ENCODE measurements at places on chromosomes 1 and 21.

- no peak for DNase-seq
These were observed 684 bp upstream of the MRPL20 start for GRCh38 chr1:1407636-1408318.

DNA sequence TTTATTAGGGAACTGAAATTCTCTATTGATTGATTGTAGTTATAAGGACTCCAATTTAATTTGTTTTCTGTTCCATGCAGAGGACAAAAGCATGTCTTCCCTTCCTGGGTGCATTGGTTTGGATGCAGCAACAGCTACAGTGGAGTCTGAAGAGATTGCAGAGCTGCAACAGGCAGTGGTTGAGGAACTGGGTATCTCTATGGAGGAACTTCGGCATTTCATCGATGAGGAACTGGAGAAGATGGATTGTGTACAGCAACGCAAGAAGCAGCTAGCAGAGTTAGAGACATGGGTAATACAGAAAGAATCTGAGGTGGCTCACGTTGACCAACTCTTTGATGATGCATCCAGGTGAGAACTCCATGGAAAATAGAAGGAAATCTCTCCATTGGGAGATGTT, 1.5 kb downstream of the SETDB1 start:
- DNase-seq, result no peak

DNA sequence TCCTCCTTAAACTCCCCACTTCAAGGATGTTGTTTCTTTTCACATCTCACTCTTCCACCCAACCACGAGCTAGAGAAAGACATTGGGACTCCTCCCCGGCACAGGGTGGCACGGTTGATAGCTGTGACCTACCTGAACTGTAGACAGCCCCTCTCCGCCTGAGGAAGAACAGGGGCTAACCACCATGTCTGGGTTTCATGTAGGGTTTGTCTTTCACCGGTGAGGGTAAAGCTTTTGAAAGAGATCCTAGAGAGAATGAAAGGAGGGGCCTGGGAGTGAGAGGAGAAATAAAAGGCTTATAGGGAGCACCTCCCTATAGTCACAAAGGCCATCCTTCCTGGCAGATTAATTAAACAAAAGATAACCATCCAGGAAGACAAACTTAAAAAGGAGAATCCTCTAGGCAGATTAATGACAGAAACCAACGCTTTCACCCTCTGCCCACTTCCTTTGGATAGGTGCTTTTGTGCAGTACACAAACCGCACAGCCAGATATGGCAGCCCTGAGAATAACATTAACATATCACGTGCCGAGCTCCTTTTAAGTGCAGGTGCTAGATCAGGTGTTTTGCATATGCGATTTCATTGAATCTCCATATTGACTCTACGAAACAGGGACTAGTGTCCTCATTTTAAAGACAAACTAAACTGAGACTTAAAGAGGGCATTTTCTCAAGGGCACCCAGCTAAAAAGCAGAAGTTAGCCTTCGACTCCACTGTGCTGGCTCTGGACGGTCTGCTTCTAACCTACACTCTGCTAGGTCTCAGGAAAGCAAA, 178.1 kb upstream of the RUNX1 start:
- peak; percentile 30 for DNase-seq

GRCh38 chr1:101376121-101377083, 139.6 kb downstream of the S1PR1 start:
- no peak for DNase-seq

- no peak for DNase-seq
These were observed 171.3 kb downstream of the GRIK3 start for GRCh38 chr1:36863061-36863460.

DNA sequence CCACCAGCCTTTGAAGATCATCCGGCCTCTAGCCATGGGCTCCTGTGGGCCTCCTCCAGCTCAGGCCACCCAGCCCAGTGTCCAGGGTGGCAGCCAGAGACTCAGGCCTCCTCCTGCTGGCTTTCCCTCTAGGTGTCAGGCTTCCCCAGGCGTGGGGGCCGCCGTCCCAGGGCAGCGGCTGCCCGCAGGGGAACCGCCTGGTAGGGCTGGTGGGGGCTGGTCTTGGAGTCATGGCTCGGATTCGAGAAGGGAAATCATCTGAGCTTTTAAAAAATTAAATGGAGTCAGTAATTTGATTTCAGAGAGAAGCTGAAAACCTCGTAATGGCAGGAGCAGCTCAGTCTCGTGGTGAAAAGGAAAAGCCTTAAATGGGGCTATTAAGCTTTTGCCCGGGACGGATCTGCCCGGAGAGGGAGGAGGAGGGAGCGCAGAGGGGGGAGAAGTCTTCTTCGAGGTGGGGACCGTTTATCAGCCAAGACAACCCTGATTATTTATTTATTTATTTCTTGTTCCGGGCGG, 66.4 kb upstream of the TARDBP start:
- no peak for DNase-seq

- DNase-seq, result no peak
These were observed 38.5 kb downstream of the TGFB2 start for GRCh38 chr1:218383681-218384080.

DNA sequence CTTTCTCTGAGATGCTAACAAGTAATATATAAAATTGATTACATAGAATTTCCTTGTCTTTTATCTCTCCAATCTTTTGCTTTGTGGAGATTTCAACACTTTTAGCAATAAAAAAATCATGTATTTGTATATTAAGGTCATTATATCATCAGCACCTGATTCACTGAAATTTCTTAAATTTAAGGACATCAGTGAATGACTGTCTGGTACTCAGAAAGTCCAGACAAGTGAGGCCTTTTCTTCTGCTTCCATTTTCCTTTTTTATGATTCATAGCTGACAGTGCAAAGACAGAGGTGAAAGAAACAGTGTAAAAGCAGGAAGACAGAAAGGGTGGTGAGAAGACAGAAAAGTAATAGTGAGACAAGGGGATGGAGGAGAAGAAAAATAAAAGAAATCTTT, 54.6 kb downstream of the FASLG start:
- DNase-seq, result no peak

DNA sequence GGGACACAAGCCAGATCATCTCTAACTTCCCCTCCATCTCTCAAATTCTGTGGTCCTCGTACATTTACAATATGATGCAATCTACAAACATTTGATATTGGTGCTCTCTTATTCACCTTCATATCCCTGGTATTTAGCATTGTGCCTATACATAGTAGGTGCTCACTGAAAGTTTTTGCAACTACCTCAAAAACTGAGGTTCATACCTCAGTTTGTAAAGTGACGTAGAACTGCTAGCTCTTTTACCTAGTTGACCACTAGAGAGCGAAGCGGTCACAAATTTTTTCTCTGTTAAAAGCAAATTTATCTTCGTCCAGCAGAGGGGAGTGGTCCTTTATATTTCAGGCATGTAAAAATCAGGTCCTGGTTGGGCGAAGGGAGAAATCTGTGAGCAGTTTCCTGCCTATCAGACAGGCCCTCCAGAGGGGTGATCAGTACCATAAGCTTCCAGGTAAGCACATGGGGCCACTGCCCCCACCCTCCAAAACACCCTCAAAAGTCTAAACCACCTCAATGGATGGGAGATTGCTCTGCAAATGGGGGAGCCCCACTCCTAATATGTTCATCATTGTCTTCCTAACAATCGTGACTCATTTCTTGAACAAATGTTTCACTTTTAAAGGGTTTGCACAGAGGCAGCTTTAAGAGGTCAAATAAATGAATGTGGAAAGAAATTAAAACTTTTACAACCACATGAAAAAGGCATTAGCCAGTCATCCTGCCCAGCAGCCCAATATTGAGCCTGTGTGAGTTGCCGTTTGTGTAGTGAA, 10.6 kb upstream of the HLCS start:
- DNase-seq, result no peak

Data from effector CD4-positive, alpha-beta T cell (primary cell).